ENCODE measurements at places on chromosomes 7 and 10.

DNA sequence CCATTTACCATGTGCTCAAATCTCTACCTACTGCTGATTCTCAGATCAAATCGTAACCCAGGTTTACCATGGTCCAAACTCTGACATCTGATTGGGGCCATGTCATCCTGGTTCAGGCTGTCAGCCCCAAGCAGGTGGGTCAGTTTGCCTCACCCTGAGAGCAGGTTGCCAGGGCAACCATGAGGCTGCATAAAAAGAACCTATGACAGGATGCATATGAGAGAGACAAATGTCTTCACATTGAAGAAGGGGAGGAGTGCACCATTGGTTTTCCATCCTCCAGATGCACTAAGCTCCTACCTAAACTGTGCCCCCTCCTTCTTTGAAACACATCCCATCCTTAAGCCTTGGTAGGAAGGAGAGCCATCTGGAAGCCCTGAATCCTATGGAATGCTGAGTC, 10.2 kb downstream of the PRSS1 start:
- no peak for DNase-seq

DNA sequence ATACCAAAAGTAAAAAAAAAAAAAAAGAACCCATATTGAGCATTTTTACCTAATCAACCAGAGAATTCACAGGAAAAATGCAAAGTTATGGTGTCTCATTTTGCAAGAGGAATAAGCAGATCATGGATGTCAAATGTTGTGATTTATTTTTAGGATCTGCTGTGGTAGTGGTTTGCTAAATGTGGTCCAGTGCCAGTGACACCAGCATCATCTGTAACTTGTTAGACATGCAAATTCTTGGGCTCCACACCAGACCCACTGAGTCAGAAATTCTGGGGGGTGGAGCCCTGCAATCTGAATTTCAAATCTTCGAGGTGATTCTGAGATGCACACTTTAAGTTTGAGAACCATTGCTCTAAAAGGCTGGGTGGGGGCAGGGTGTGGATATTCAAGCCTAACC, 30.1 kb upstream of the ZEB1 start:
- no peak for DNase-seq

- DNase-seq, result no peak
Measured at GRCh38 chr10:102919992-102920739, 2.1 kb downstream of the CNNM2 start.

DNA sequence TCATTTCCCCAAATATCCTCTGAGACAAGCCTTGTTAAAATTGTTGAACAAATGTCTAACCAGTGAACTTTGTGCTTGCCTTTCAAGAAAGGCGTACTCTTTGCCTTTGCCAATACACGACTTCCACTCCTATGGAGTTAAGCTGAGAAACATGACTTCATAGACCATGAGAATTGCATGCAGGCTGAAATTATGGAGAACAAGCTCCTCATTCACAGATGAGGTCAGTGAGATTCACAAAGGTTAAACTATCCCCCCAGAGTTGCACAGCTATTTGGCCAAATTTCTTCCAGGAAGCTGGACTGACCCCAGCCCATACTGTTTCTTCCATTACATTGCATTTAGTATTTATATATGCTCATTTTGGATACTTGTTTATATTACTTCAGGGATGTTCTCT, 221.4 kb upstream of the SEMA3C start:
- DNase-seq, result no peak

- no peak for DNase-seq
Measured at GRCh38 chr10:32377458-32378259, 30.7 kb upstream of the EPC1 start.

DNA sequence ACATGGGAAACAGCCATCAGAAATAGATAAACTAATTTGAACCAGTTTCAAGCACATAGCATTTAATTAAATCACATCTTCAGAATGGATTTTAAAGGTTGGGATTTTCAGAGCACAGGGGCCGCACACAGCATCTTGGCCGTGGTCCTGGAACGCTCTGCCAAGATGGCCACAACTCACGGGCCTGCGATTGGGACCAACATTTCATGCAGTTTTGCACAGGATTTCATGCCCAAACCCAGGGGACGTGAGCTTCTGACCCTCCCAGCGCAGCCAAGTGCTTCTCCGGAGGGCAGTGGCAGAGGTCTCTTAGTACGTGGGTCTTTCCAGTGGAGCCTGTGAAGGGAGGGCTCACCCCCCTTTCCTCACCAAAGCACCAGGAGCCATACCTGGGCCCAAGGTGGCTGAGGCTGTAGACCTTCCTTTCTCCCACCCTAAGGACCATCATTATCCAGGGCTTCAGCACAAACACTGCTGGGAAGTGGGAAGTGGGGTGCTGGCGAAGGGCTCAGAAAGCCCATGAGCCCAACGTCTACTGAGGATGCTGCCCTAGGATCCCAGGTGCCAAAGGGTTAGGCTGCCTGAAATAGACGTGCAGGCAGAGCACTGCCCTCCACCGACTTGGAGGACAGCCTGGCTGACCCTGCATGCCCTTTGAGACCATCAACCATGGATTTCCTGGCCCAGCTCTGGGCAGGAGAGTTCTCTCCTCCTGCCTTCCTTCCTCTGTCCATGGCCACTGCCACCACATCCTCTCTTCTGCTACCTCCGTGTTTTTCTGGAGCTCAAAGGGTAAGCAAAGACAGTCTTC, 611.2 kb upstream of the MGMT start:
- no peak for DNase-seq

DNA sequence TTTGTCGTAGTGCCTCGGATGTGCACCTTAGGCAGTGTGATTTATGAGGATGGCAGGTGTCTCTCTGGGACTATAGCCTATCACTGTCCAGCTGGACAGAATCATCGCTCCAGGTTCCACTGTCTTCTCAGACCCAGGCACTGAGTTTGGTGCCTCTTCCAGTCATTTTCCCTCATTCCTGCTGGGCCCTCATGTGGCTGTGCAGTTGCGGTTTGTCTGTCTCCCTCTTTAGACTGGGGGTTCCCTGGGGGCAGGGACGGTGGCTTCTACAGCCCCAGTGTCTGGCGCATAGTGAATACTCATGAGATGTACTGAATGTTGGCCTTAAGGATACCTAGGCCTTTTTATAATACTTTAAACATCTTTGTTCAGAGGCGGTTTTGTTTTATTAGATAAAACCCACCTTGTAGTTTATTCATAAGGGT, 28.9 kb downstream of the CCM2 start:
- no peak for DNase-seq

DNA sequence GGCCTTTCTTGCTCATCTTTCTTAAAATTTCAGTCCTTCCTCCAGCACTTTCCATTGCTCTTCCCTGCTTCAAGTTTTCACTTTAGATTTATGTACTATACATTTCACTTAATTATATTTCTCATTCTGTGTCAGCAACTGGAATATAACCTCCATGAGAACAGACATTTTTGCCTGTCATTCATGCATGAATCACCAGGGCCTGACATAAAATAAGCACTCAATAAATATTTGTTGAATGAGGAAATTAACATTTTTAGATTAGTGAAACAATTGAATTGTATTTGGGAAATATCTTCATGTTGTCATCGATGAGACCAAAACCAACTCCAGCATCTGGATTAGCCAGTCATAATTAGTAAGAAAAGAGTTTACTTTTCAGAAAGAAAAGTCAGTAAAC, 6.1 kb downstream of the SAMD9L start:
- no peak for DNase-seq

DNA sequence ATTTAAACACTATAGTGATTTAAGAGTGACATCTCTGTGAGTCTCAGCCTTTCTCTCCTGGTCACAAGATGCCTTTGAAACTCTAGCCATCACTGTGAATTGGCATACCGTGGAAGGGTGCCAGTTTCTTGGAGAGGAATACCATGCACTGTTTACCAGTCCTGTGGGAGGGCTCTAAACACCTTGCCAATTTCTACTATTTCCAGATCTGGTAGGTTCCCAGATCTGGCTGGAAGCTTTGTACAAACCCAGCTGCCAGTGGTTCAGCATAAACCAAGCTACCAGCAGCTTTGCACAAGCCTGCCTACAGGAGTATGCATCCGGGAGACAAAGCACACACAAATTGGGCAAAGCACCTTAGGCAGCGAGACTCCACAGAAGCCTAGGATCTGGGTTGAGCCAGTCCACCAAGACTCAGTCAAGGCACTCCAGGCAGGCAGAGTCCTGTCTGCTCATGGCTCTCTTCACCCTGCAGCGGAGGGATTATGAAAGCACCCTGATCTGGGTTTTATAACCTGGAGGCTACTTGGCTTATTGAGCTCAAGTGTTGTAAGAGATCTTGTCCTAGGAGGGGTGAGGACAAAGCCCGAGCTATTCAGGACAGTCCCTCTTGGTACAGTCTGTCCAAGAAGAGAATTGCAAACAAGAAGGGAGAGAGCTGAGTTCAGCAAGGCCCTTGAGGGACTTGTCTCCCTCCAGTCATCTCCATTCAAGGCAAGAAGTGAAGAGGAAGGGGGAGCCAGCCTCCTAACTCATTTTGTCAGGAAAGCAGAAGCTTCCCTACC, 23.6 kb downstream of the MCM10 start:
- no peak for DNase-seq

- DNase-seq, result no peak
Measured at GRCh38 chr10:5413012-5413938, 918 bp downstream of the NET1 start.

DNA sequence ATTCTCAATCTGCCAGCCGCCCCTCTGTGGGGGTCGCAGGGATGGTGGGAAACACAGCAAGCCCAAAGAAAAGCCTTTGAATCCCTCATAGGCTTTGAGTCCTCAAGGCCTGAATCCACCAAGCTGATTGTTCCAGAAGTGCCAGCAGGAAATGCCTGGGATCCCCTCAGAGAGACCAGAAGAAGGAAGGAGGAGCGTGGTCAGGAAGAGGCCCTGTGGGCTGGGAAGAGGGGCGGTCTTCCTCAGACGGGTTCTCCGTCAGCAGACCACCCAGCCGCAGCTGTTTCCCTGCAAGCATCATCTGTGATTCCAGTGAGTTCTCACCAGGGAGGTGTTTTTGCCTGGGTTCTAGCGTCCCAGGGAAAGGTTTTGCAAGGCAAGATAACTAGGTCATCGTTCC, 190.0 kb upstream of the KLF6 start:
- no peak for DNase-seq

- no peak for DNase-seq
Measured at GRCh38 chr10:125639846-125640245, 43.1 kb downstream of the TEX36 start.

DNA sequence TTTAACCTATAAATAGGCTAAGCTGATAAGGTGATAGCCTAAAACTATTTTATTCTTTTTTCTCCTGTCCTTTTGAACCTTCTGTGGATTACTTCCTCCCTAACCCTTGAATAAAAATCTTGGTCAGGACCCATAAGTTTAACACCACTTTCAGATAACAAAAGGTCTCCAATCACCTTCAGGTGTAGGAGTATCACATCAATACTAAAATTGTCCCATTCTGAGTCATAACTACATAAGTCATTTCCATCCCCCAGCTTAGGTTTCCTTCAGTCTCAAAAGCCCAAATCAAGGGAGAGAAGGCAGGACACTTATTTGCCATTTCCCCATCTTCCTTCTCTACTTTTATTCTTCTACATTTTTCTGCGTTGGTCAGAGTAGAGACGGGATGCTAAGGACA, 56.9 kb upstream of the WNT16 start:
- DNase-seq, result no peak

DNA sequence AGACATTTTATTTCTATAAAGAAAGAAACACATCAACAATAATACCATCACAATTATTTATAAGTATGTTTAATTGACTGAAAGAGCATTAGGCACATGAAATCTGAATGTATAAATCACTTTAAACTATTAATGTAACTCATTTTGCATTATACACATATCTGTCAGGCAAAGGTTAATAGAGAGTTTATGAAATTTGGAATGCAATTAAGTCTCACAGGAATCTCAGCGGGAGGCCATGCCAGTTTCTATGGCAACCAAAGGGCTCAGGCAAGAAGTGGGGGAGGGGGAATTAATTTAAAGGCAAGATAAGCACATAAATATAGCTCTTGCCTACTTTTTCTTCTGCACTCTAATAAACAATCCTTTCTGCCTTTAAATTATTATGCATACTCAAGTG, 152.6 kb downstream of the SLC16A9 start:
- DNase-seq, result no peak

GRCh38 chr7:7895754-7896153, 72.8 kb upstream of the GLCCI1 start:
- DNase-seq, result no peak

GRCh38 chr7:29043576-29043975, 85.4 kb upstream of the TRIL start:
- no peak for DNase-seq

- DNase-seq, result no peak
Measured at GRCh38 chr10:29535012-29535777, 99.6 kb downstream of the SVIL start.

- DNase-seq, result no peak
Measured at GRCh38 chr10:75398200-75398691, 3.3 kb downstream of the ZNF503 start.

- no peak for DNase-seq
Measured at GRCh38 chr7:30173058-30173897, 38.5 kb downstream of the MTURN start.

- no peak for DNase-seq
Measured at GRCh38 chr7:98970016-98970615, 91.8 kb downstream of the TRRAP start.

- no peak for DNase-seq
Measured at GRCh38 chr7:47132471-47132870, 449.4 kb downstream of the TNS3 start.

DNA sequence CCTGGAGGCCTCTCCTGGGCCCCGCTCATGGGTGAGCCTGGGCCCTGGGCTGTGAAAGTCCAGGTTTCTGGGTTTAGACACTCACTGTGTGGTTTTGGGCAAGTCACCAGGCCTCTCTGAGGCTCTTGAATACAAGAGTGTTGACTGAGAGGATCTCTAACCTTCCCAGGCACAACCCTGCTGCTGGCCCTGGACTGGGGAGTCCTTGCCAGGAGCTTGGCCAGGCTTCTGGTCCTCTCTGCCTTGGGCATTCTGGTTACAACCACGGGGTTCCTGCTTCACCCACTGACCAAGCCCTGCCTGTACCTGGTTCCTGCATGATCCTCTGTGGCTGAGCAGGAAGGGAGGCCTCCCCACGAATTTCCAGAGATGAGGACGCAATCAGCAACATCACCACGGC, 63.6 kb upstream of the COL13A1 start:
- no peak for DNase-seq

Measured in activated naive CD8-positive, alpha-beta T cell treated with anti-CD3 and anti-CD28 coated beads, Interleukin-2, amount 50 U/mL, for 16 hours (primary cell).